ENCODE measurements at places on chromosomes 3 and 15.

DNA sequence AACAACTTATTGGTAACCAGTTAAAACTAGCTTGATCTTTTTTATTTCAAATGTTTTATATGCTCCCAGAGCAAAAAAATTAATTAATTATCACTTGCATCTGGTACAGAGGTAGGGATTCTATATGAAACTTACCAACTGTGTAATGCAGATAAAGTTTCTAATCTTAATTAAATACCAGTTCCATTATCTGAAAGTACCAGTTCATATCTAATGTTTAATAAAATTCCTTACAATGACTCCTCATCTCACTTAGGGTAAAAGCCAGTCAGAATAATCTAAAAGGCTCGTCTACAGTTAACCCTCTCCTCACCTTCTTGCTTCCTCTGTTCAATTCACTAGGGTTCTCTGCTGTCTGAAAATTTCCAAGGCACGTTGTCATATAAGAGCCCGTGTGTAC, 384.8 kb downstream of the RBMS3 start:
- no peak for DNase-seq

DNA sequence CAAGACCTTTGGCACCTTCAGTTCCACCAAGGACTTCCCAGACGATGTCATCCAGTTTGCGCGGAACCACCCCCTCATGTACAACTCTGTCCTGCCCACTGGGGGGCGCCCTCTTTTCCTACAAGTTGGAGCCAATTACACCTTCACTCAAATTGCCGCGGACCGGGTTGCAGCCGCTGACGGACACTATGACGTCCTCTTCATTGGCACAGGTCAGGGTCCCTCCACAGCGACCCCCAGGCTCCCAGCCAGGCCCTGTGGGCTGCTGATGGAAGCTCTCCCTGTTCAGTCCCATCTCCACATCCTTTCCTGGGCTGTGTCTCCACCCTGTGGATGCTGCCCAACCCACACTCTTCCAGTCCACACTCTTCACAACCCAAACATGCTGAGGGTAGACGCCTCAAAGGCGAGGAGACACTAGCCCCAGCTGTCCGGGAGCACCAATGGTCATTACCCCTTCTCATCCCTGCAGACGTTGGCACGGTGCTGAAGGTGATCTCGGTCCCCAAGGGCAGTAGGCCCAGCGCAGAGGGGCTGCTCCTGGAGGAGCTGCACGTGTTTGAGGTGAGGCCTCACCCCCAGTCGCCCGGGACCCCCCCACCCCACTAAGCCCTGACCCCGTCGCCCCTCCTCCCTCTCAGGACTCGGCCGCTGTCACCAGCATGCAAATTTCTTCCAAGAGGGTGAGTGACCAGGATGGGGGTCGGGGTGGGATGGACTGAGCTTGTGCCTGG, 4.3 kb upstream of the LSMEM2 start:
- peak; percentile 63 for DNase-seq

GRCh38 chr3:188003188-188004171, 150.5 kb upstream of the LPP start:
- no peak for DNase-seq

DNA sequence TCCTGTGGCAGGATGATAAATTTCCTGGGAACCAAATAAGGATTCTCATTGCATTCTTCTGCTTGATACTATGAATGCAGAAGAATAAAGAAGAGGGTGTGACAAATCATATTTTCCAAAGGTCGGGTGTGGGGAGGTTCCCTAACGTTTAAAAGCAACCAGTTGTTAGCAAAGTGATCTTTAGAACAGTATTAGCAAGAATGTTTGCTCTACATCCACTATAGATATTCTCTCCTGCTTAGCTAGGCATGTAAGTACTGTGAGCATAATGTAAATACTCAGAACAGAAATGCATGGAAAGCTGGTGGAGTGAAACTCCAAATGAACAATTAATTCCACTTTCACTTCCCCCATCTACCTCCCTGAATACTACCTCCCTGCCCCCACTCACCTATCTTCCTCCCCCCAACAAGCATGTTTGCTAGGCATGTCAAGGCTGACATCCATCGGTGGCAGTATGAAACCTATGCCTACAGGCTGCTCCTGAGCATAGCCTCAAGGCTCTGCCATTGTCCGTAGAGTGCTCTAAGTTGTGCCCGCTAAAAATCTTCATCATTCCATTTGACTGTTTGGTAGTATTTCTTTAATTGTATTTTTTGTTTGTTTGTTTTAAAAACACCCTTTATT, 329.7 kb downstream of the TIGIT start:
- no peak for DNase-seq

DNA sequence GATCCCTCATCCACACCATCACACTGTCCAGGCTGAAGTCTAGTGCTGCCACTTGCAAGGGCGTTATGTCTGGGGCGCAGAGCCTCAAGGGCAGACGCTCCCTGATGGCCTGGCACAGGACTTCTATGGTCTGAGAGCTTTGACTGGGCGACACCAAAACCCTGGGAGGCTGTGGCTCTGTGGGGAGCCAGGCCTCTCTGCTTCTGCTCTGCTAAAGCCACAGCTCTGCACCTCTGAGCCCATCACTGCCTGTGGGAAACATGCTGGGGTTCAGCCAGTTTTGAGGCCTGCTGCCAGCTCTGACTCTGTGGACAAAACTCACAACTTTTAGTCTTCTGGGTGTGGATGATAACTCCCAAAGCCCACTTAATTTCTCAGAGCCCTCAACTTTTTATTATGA, 6.3 kb upstream of the LCTL start:
- DNase-seq = no peak

- no peak for DNase-seq
These were observed 43.9 kb downstream of the TLE3 start for GRCh38 chr15:70053716-70054229.

- DNase-seq = no peak
These were observed 5.7 kb upstream of the DYNLT2B start for GRCh38 chr3:196323691-196324090.

GRCh38 chr3:149288655-149289054, 44.8 kb downstream of the TM4SF18 start:
- no peak for DNase-seq

DNA sequence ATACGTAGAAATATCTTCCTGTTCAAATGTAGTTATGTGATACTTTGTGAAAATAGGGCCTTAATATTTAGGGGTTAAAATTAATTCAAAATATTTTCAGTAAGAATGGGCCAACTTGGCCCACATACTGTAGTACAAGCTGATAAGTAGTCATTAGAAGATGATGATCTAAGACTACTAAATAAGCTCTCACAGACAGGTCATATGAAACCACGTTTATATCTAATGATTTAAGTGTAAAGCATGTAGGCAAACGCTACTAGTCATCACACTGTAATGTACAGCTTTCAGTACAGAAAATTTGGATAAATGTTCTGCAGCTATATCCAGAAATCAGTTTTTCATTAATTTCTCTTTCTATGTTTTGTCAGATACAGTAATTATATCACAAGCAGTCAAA, 228.6 kb downstream of the UBE2E2 start:
- no peak for DNase-seq

DNA sequence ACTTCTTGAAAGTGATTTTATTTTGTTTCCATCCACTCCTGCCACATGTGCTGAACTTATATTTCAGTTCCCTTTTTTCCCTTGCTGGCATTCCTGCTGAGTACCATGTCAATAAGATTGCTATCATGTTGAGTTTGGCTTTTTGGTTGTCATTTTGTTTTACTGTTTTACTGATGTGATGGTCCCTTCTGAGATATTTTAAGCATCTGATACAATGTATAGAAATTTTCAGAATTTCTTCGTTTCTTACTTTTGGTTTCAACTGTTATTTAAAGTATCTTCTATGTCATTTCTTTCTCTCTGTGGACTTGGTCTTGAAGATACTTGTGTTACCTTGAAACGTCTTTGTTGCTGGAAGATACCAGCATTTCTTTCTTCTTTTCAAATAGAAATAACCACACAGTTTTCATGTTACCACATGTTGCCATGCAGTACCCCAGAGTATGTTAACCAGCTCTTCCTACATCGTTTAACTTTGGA, 14.1 kb downstream of the SIDT1 start:
- DNase-seq = no peak

GRCh38 chr3:190671658-190672057, 157.8 kb downstream of the IL1RAP start:
- DNase-seq = no peak

DNA sequence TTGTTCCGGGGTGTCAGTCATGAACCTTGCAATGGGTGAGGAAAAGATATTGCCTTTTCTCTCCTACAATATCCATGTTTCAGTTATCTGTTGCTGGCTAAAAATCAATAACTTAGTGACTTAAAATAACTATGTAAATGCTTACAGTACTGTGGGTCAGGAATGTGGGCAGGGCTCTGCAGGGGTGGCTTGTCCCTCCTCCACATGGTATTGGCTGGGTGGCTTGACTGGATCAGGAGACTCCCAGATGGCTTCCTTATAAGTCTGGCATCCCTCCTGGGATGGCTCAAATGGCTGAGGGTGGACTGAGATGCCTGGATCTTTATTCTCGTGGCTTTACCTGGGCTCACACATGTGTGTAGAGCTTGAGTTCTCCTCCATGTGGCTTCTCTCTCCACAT, 47.5 kb downstream of the GTPBP8 start:
- DNase-seq = no peak

- no peak for DNase-seq
These were observed 10.8 kb upstream of the C3orf22 start for GRCh38 chr3:126569390-126569975.

- DNase-seq = peak; percentile 76
These were observed at the start of gene FSTL1 for GRCh38 chr3:120450600-120451271. TSS of gene FSTL1 (minus strand) at chr3:120450992. CDS start at chr3:120450746, 246 bp downstream.

GRCh38 chr3:181712553-181713279, 991 bp downstream of the SOX2 start:
- no peak for DNase-seq

GRCh38 chr3:64473466-64473865, 214.3 kb downstream of the ADAMTS9 start:
- DNase-seq = no peak

DNA sequence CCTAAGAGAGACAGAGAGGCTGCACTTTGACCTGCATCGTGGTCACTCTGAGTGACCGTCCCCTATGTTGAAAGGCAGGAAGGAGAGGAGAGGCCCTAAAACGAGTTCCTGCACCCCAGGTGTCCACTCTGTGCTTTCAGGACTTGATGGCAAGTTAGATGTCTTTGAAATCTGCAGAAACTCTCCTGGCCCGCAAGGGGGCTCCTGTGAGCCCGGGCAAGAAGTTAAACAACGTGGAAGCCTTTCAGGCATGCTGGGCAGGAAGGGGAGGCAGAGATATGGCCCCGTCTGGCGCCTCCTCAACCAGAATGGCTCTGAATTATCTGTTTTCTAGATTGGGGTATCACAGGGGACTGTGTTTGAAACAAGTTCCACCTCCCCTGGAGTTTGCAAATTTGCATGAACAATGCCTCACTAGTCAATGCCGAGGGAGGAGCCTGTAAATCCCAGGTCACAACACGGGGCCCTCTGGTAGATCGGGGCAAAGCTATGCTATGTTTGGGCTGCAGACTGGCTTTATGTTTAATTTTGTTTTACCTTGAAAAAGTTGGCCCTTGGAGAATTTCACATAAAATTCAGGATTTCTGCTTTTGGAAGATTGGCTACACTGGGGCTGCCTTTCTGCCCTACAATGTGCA, 9.8 kb downstream of the CTXND1 start:
- DNase-seq = no peak

- no peak for DNase-seq
These were observed 92.9 kb downstream of the TPRA1 start for GRCh38 chr3:127497676-127498075.

DNA sequence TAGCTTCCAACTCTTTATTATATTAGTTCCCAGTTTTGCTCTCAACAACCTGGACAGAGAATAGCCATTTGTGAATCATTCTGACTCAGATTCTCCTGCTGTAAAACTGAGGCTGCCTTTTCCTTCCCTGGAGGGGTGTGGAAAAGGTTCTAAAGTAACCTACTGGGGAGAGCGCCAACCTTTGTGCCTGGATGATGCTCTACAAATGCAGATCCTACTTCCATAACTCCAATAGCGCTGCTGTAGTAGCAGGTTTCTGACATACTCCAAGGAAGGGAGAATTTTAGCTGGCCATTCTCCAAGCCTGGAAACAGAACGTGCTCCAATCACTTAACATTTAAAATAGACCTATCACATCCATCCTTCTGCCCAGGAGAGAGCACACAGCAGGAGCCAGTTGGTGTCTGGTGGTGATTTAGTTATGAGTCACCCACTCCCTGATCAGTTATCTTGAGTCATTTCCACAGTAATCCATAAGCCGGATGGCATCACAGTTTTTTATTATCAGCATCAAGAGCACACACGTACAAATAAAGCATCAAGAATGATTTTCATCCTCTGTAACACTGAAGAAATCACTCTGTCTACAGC, 38.3 kb downstream of the MYH15 start:
- DNase-seq = no peak

GRCh38 chr3:10928407-10928960, 64.1 kb upstream of the SLC6A1 start:
- DNase-seq = no peak

DNA sequence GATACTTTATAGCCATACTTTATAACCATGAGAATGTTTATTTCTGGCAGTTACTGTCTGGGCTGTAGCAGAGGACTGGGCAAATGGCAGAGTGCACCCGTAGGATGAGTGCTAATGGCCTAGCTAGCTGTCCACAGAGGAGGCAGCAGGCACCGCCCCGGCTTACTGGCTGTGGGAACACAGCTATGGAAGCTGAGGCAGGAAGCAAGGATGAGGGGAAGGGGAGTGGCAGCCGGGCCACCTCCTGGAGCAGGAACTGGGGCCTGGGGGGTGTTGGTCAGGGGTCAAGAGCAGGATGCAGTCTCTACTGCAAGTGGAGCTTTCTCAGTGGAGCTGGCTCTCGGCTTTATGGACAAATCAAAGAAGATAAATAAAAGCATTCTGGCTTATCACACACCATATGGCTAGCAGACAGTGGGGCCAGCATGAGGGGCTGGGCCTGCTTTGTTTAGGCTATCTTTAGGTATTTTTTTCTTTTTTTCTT, 316.8 kb upstream of the CTDSPL start:
- no peak for DNase-seq

GRCh38 chr3:178194539-178194938, 341.7 kb upstream of the KCNMB2 start:
- no peak for DNase-seq

DNA sequence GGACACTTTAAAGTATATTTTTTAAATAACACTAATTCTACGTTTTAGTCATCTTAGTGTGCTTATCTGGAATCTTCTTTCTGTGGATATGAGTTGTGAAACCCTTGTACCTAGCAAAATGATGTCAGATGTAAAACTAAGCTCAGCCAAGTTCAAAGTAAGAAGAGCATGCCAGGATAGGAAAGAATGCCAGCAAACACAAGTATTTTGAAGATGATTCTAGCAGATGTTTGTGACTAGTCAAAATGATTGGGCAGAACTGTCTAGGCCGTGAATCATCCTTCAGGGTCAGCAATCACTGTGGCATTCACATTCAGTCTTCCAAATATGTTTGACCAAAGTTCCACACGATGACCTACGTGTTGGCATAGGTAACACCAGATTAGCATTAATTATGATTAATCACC, 5.4 kb upstream of the PLOD2 start:
- DNase-seq = no peak

GRCh38 chr3:25785826-25786225, 2.6 kb upstream of the NGLY1 start:
- no peak for DNase-seq

- DNase-seq = peak; percentile 27
These were observed 424.7 kb upstream of the THBS1 start for GRCh38 chr15:39156166-39156565.
